DMS 273 treated with DMSO at 0.1 percent for 48 hours (cell line): ENCODE measurements at places on chromosomes 4 and X.

GRCh38 chr4:173520921-173521466, 9.0 kb downstream of the HAND2 start:
- no peak for DNase-seq

DNA sequence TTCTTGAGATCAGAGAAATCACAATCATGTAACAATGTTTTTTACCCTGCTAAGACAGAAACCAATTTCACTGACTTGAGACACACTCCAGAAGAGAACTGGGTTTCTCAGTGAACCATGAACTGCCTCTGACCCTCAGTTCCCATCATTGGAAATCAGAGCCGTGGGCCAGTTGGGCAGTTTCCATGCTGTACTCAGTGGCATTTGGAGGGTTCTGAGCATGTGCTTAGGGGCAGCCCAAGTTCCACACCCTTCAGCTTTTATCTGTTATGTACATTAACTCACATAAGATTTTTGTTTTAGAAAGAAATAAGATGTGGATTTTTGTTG, 77.9 kb downstream of the BTC start:
- no peak for DNase-seq

DNA sequence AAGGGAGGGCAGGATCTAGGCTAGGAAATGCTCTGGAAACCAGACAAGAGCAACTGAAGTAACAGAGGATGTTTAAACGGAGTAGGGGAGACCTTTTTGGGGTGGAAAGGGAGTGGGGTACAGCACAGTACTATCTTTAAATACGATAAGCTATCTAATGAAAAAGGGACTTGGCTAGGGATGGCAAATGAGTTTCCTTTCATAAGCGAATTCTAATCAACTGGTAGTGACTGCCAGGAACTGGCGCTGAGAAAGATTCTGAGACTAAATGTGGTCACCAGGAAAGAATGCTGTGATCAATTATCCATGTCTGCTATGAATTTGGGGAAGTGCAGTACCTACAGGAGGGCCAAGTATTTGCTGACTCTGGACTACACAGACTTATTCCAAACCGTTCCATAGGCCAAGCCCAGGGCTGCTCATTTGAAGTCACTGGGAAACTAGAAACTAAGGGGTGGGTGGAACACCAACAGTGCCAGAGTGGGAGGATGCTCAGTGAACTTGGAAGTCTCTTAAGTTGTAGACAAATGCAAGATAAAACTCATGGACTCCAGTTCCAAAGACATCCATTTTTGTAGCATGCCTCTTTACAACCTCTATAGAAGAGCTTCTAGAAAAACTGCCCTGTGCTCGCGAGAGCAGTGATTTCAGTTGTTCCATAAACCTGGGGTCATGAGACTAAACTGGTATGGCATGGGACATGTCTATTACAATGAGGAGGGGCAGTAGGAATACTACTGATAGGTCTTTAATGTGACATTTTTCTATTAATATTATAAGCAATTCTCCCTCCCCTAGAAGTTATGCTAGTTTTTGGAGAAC, 2.0 kb downstream of the TRAPPC2 start:
- DNase-seq, result no peak

GRCh38 chr4:113141901-113142346, 92.5 kb downstream of the ANK2 start:
- DNase-seq, result no peak

DNA sequence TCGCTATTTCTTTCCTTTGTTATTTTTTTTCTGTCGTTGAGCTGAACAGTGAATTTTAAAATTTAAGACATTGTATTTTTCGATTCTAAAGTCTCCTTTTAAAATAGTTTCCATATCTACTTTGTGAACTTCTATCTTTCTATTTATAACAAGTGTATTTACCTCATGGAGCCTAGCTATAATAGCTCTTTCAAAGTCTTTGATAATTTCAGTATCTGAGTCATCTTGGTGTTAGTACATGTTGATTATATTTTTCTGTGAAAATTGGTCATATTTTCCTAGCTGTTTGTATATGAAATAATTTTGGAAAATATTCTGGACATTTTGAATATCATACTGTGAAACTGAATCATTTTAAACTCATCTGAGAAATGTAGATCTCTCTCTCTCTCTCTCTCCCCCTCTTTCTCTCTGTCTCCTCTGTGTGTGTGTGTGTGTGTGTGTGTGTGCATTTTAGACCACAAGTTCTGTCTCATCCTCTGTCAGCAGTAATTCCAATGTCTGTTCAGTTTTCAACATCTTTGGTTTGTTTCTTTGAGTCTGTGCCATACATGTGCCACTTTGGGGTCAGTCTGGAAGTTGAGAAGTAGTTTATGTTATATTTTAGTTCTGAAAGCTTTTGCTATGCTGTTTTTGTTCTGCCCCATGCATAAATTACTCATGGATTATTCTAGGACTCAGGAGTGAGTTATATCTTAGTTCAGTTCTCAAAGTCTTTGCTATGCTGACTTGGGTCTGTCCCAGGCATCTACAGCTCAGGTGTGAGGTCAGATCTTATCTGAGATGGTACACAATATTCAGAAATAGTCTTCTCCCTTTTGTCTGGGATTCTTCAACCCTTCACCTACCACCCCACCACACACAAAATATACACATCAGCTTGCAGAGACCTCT, 366.4 kb upstream of the CASK start:
- no peak for DNase-seq

DNA sequence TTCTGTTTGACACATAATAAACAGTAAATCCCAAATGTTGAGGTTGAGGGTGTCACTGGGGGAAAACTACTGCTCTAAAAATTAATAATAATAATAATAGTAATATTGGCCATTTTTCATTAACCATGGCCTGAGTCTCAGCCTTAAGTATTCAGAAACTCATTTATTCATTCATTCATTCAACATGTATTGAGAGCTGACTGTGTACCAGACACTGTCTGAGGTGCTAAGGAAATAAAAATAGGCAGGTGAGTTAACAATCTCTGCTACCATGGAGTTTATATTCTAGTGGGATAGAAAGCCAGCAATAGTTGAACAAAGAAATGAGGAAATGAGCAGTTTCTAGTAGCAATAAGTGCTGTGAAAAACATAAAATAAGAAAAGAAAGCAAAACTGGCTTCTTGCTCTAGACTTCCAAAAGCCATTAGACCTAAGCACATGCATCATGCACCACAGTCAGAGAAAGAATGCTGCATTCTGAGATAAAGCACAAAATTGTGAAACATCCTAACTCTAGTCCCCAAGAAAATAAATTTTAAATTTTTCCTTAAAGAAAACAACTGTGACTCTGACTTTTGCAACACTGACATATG, 278.7 kb downstream of the RCHY1 start:
- no peak for DNase-seq

- no peak for DNase-seq
Observed at GRCh38 chrX:86263526-86263925, 115.3 kb downstream of the DACH2 start.

GRCh38 chrX:41142130-41142910, 57.1 kb downstream of the USP9X start:
- no peak for DNase-seq

- DNase-seq, result no peak
Observed at GRCh38 chr4:16893141-16893651, 5.2 kb downstream of the LDB2 start.

GRCh38 chr4:177479063-177479462, 36.8 kb upstream of the AGA start:
- no peak for DNase-seq

DNA sequence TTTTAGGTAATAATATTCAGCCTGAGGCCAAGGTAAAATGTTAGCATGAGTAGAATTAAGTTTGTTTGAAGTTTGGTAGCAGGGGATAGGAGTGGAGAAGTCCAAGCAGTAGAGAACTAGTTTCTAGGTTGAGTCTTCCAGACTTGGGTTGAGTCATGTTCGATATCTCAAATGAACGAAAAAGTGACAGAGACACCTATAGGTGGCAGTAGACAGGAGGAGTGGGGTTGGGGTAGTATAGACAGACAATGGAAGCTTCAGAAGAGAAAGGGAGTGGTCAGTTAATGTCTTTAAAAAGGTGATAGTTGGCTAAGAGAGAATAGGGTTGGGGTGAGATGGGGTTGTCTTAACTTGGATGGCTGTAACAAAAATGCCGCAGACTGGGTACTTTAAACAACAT, 58.7 kb upstream of the EMCN start:
- DNase-seq, result no peak

DNA sequence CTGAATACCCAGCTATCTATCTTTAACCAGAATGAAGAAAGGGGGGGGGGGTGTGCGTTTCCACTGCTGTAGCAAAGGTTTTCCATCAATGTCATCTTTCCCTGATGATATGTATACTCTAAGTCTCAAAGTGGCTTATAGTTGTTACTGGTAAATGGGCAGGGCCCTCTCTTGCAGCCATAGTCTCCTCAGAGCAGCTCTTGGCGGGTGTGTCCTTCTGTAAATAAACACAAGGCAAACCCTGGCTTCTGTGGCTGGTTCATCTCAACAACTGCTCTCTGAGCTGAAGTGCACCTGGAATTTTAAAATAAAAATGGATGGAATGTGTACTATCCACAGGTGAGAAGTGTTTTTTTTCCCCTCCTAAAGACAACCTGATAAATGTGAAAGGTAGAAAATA, 57.5 kb upstream of the SCML1 start:
- DNase-seq, result no peak

GRCh38 chrX:71177327-71177726, 32.7 kb downstream of the NLGN3 start:
- no peak for DNase-seq

DNA sequence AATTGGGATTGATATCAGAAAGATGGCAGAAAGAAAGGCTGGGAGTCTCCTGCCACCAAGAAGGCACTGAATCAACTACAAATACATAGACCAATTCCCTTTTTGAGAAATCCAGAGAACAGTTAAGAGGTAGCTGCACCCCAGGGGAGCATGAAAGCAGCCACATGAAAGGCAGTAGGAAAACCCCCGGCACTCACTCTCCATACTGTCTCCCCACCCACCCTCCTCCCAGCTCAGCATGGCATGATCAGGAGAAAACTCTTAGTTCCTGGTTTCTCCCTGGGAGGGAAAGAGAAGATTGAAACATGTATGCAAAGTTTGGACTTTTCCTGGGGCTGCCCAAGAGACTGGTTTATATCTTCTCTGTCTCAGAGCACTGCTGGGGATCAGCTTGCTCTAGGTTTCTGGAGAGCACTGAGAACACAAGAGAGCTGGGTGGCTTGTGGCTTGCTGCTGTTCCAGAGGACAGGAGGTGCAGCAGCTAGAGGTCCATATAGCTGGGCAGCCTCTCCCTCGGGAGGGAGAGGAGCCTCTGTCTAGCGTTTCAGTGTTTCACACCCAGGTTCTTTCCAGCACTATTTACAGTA, 305.7 kb downstream of the PDGFC start:
- DNase-seq, result no peak

DNA sequence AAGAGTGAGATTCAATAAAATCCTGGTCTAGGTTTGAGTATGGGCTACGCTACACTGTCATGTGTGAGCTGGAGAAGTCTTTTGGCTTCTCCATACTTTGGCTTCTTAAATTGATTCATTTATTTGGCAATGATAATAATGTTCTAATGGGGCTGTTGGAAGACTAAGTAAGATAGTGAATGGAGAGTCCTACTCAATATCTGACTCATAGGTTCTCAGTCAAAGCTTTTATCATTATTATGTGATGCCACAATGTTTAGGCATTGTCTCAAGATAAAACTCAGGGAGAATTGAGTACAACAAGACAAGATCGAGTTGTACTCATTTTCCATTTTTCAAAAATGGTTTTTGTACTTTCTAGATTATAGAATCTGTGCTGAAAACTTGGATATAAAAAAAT, 92.5 kb upstream of the VEGFC start:
- no peak for DNase-seq
